Fibroblast of the aortic adventitia (primary cell): ENCODE measurements at places on chromosomes 12 and 14.

DNA sequence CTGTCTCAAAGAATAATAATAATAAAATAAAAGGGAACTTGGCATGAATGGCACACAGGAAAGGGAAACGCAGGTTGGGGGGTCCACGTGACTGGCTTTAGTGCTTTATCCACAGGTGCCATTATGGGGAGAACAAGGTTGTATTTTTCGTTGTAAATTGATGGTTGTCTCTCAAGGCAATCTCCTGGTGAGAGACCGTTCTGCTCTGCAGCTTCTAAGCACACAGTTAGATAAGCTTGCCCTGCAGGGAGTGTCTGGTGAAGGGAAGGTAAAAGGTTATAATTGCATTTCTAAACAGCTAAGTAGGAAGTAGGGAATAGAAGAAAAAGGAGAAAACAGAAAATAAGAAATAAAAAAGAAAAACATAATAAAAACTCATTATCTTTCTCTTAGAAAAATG lies 69.1 kb upstream of the CPSF6 start:
- DNase-seq: no peak

DNA sequence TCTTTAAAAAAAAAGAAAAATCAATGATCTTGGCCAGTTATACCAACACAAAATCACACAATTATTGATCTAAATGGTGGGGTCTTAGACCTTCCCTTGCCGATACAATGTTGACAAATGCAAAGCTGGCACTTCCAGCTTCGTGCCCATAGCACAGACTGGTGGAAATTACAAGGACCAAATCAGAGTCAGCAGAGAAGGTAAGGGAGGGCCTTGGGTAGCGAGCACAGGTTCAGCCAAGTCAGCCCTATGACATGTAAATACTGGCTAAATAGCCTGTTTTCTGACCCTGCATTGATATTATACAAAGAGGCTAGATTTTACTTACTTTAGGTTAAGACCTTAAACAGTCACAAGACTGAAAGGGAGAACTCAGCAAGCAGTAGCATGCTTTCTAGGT lies 30.3 kb upstream of the WDR89 start:
- DNase-seq: no peak

DNA sequence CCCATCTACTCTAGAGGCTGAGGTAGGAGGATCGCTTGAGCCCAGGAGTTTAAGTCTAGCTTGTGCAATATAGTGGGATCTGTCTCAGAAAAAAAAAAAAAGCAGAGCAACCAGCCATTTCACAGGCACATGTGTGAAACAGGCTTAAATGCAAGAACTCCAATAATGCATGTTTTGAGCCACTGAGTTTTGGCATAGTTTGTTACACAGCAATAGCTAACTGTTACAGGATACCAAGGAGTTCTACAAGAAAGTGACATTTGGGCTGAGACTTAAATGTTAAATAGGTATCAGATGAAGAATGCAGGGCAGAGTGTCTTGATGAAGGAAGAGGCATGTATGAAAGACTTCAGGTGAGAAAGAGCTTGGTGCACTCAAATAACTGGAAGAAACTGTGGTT lies 240.0 kb upstream of the FOXN3 start:
- DNase-seq: no peak

GRCh38 chr12:95962222-95962621 lies 19.1 kb downstream of the AMDHD1 start:
- no peak for DNase-seq

DNA sequence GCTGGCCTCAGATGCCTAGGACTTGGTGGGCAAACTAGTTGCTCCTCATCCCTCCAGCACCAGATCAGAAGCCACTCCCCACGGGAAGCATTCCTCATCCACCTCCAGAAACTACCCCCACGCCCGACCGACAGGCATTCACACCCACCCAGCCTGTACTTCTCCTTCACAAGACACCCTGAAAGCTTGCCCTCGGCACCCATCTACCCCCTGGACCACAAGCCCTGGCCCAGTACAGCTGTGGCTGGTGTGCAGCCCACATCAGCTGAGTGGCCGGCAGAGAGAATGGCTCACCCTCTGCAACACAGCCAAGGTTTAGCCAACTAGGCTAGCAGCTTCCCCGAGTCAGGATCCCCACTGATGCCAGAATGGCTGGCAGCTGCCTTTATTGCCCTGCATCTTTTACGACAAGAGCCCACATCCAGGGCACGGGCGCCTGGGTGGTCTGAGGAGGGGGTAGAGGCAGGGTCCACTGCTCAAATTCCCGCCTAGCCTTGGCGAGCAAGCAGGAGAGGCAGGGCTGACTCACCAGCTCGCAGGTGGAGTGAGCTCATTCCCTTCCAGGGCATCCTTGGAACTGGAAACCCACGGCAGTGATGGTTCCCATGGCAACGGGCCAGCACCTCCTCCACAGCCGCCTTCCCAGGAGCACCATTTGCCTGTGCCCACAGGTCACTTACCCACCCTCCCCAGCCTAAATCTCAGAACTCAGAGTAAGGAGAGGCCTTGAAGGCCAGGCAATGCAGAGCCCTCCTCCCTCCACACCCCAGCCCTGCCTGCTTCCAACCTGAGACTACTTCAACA lies 17.1 kb downstream of the ACTN1 start:
- DNase-seq: no peak

DNA sequence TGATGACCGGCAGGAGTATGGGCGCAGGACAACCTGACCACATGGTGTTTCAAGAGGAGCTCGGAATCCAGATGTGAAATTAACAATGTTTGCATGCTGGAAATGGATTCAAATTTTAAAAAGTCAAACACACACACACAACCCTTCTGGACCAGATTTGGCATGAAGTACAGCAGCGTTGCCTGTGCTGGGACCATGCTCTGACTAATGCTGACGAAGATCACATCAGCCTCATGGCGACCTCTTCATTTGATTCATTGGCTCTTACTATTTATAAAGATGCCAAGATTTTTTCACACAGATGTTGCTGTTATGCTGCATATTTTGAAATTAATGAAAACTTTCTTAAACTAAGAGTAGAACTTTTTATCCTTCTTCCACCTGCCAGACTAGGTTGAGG lies 926.6 kb upstream of the TMEM132C start:
- peak; percentile 18 for DNase-seq
